Mesangial cell (primary cell): ENCODE measurements at places on chromosomes 2 and 18. TPM values are rescaled to one million over a fixed set of nuclear protein-coding genes. Genes with fewer than 3 reads are reported as not detected.

TRIM43 gene
- not detected in 2 replicates for total RNA-seq

CNTNAP5 gene
- not detected in 2 replicates for total RNA-seq

ABHD1 gene
- 0.16 and 0.89 TPM in 2 replicates for total RNA-seq

VIL1 gene
- total RNA-seq: not detected in 2 replicates

ABCA12 gene
- total RNA-seq: under 0.01 and 0.76 TPM in 2 replicates

TXNDC2 gene
- total RNA-seq: 0.13 TPM in 1 of 2 replicates, not detected in the other

AFTPH gene
- total RNA-seq: 9.0 and 11.0 TPM in 2 replicates

SLC4A5 gene
- total RNA-seq: under 0.01 and 0.51 TPM in 2 replicates

GKN2 gene
- total RNA-seq: not detected in 2 replicates

RGPD4 gene
- not detected in 2 replicates for total RNA-seq
